ENCODE measurements at places on chromosomes 13 and 19. TPM values are rescaled to one million over a fixed set of nuclear protein-coding genes. Genes with fewer than 3 reads are reported as not detected.

The ENOX1 gene
- 9.6 TPM for total RNA-seq

The ZNF709 gene
- 1.8 TPM for total RNA-seq

The LAIR1 gene
- total RNA-seq = not detected

The PRKCG gene
- not detected for total RNA-seq

The SMIM44 gene
- total RNA-seq = not detected

The DENND1C gene
- total RNA-seq = under 0.01 TPM

The ZNF560 gene
- total RNA-seq = 0.20 TPM

The ZNF99 gene
- total RNA-seq = not detected

The MEDAG gene
- total RNA-seq = 22.1 TPM

The RGL3 gene
- total RNA-seq = 0.37 TPM

The FGF9 gene
- not detected for total RNA-seq

The RFPL4A gene
- not detected for total RNA-seq

The ICAM5 gene
- under 0.01 TPM for total RNA-seq

The ZNF100 gene
- 3.7 TPM for total RNA-seq

The NCAN gene
- total RNA-seq = under 0.01 TPM

All from subcutaneous preadipocyte (primary cell).